ENCODE measurements at places on chromosomes 6 and 20. TPM values are rescaled to one million over a fixed set of nuclear protein-coding genes. Genes with fewer than 3 reads are reported as not detected.

The COL9A1 gene
- not detected for total RNA-seq

The HLA-DQB1 gene
- not detected for total RNA-seq

The KIF6 gene
- total RNA-seq = 0.50 TPM

The MAS1 gene
- total RNA-seq = not detected

The PACRG gene
- total RNA-seq = not detected

The ZNF292 gene
- total RNA-seq = 3.2 TPM

The PGC gene
- total RNA-seq = not detected

The ZNF133 gene
- total RNA-seq = 13.2 TPM

The HLA-DRB1 gene
- not detected for total RNA-seq

The EYA4 gene
- 10.0 TPM for total RNA-seq

The DEFB124 gene
- total RNA-seq = not detected

The DUSP15 gene
- total RNA-seq = 1.6 TPM

Measured in A549 treated with GW870086 at 1 μM for 4 hours (cell line).